D341Med (cell line): ENCODE measurements at places on chromosomes 11 and 22.

- no peak for DNase-seq
Measured at GRCh38 chr11:11600288-11600687, 21.5 kb downstream of the GALNT18 start.

DNA sequence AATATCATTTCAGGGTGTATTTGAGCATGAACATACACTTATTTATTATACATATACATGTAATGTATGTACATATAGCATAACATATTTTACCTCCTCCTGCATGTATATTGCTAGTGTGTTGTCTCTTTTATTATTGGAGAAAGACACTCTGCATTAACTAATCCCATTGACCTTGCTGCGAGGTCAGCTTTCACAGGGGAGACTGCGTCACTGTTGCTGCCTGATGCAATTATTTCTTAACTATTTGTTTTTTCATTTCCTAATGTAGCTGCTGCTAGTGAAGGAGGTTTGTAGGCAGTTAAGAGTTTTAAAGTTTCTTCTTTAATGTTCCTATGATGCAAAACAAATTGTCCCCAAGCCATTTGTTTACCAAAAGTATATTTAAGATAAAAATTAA, 185.4 kb upstream of the CNTN5 start:
- no peak for DNase-seq

DNA sequence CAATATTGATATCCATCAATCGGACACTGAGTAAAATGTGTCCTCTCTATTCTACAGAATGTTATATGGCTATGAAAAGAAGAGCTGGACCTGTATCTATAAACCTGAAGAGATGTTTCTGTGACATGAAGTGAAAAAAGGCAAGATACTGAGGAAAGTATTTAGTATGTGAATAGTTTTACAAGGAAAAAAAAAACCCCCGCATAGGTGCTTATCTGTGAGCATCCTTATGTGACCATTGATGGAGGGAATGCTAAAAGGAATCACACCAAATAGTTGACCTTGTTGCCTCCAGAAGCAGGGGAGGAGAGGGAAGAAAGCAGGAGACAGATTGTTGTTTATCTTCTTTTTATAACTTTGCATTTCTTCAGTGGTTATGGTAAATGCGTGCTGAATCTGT, 661 bp upstream of the PRG2 start:
- no peak for DNase-seq

DNA sequence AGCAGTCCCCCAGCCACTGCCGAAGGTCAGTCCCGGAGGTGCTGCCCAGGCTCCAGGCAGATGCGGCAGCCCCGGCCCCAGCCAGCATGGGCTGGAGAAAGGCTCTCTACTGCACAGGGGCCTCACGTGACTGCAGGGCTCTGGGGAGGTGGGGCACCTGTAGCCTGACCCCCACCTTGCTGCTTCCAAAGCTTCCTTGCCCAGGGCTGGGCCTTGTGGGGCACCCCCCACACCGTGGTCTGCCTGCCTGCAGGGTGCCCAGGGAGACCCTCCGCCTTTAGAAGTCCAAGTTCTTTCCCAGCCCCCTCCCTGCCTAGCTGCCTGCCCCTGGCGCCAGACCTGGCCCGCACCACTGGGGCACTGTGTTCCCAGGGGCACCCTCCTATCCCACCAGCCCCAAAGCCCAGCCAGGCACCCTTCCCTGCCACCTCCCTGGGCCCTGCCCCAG, 28.4 kb upstream of the TXNRD2 start:
- DNase-seq, result no peak

- no peak for DNase-seq
Measured at GRCh38 chr22:39613549-39613921, 43.0 kb downstream of the CACNA1I start.

DNA sequence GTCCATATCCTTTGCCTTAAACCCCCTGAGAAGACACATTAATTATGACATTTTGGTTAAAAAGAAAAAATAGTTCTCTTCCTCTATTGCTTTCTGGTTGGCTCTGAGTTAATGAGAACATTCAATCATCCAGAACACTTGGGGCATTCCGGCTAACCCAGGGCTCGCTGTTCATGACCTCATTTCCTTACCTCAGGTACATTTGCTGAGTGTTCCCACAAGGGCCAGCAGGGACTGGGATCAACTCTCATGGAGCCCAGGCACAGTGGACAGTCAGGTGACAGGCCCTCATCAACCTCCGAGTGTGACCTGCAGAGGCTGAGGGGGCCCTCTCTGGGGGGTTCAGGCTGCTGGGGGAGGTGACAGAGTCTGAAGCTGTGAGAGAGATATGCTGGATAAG, 98.9 kb downstream of the MYO18B start:
- DNase-seq, result no peak

DNA sequence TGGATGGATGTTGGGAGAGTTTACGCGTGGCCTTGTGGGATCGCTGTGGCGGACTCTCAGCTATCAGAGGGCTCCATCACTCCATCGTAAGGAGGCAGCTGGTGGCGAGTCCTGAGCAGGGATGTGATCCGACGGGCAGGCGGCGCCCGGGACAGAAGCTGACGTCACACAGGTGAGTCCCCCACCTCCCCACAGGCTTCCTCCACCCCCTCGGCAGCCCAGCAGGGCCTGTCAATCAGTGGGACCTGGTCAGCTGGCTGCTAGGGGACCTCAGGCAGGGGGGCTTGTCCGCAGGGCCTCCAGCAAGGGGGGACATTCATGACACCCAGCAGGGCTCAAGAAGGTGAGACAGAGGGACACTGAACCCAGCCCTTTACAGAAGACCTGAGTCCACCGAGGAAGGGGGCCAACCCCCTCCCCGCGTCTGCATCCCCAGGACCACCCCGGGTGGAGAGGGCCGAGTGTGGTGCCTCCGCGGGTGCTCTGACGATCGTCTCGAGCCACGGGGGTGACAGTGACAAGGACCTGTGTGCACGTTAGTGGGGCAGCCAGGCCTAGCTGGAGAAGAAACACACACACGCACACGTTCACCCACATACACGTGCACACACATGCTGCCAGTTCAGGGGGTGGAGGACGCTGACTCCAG, 7.1 kb downstream of the HRAS start:
- no peak for DNase-seq

DNA sequence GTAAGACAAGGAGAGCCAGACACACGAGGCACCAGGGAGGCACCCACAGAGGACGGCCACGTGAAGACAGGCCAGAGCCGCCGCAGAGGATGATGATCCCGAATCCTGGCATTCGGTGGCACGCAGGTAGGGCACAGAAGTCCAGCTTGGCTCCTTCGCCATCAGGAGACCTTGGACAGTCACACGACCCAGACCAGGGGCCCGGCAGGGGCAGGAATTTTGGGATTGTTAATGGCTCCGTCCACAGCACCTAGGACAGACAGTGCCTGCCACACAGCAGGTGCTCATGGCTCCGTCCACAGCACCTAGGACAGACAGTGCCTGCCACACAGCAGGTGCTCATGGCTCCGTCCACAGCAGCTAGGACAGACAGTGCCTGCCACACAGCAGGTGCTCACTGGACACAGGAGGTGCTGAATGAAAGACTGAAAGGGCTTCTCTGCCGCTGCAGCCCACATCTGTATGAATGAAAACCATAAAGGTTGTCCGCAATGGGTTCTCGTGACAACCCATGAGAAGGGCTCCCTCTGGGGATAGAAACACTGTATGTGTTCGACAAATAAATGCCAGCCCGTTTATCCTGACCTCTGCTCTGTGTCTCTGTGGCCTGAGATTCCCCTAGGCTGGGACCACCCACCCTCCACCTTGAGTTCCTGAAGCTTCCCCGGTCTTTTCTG, 341.6 kb downstream of the CTTN start:
- DNase-seq, result no peak

- DNase-seq, result no peak
Measured at GRCh38 chr11:118224511-118225188, at the start of gene JAML. Gene JAML (minus strand): TSS chr11:118225011. CDS start chr11:118214866, 10,145 bp downstream.

DNA sequence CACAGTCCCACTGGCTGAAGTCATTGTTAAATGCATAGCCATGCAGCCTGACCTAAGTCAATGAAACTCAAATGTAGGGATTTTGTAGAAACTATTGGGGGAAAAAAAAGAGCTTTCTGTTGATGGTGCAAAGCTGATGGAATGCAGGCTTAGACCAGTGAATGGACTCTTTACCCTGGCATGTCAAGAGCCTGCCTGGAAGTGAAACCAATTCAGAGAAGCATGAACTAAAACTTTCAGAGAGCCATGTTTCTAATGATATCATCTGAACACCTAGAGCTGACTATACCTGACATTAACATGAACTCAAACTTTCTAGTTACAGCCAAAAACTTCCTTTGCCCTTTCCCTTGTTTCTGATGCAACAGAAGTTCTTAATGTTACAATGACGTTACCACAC, 89.0 kb downstream of the APIP start:
- no peak for DNase-seq

DNA sequence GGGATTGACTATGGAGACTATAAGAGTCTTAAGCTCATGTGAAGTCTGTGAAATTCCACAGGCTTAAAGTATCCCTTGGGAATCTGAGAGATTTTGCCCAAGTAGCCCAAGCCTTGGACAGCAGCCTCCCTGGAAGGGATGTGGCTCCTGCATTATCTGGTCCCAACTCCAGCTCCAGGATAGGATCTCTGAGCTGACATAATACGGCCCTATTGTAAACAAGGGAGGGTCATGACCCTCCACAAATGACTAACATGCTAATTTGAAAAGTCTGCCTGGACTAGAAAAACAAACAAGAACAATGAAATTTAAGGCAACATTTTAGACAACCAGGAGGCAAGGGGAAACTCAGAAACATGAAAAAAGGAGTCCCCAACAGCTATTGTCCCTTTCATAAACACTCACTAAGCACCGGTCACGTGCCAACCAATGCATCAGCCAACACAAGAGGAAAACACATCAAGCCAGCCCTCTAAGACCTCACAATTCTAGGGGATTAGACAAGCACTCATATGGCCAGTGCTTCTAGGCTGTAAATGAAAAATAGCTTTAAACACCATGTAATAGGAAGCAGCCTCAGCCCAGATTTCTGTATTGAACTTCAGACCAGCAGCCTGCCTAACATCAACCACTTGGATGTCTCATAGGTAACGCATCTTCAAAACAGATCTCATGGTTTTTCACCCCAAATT, 101.2 kb upstream of the TIMP3 start:
- no peak for DNase-seq

DNA sequence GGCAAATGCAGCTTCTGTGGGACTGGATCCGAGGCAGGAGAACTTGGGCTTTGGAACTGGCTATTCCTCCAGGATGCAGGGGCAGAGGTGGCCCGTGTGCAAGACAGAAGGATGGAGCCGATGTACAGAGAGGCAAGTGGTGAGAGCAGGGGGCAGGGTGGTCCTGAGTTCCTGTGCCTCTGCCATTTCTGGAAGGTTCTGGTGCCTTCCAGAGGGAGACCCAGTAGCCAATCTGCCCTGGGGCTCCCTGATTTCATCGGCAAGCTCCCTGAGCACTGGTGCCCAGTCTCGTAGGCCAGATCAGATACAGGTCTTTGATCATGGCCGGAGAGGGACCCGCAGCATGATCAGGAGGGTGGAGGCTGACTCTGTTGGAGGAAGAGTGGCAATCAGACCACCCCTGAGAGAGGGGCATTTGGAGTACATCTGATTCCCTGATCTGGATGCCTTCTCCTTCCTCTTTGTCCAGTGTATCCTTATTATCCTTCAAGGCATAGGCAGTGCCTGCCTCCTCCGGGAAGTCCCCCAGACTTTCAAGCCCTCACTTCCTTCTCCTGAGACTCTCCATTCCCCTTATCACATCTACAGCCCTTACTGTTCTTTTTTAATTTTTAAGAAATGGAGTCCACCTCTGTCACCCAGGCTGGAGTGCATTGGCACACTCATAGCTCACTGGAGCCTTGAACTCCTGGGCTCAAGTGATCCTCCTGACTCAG, 9.7 kb downstream of the MRGPRD start:
- no peak for DNase-seq

DNA sequence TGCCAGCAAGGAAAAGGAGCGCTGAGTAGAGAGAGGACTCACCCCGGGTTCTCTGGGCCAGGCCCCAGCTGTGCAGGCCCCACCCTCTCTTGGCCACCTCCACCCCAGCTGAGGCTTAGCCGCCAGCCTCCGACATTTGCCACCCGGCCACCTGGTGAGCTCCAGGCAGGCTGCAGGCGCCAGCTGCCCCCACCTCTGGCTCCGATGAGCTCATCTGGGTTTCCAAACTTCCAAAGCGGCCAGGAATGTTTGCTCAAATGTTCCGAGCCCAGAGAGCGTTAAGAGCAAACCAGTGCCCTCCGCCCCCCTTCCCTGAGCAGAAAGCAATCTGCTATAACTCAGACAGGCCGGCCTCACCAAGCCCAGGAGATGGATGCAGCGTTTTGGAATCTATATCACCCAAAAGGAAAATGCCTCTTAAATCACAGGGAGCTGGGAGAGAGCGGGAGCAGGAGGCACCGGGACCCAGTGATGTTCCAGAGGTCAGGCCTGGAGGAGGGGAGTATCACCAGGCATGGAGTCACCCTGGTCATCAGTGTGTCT, 9.1 kb upstream of the MN1 start:
- DNase-seq, result no peak

DNA sequence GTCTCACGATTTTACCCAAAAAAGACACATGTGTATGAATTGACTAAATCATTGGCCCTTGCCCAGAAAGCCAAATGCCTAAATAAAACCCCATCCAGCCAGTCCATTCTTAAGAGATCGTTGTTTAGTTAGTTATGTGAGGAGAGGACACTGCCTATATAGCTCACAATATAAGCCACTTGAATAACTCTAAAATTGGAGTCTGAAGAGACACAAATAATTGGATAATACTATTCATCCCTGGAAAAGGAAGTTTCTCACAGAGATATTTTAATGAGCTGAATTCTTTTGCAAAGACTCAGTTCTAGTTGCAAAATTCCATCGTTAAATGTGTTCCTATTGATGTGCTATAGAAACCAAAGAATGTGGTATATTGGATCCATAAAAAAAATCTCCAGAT, 176.7 kb downstream of the SOX6 start:
- no peak for DNase-seq
